Lung (tissue), 17 donors: ENCODE measurements at places on chromosomes 16 and 17.

DNA sequence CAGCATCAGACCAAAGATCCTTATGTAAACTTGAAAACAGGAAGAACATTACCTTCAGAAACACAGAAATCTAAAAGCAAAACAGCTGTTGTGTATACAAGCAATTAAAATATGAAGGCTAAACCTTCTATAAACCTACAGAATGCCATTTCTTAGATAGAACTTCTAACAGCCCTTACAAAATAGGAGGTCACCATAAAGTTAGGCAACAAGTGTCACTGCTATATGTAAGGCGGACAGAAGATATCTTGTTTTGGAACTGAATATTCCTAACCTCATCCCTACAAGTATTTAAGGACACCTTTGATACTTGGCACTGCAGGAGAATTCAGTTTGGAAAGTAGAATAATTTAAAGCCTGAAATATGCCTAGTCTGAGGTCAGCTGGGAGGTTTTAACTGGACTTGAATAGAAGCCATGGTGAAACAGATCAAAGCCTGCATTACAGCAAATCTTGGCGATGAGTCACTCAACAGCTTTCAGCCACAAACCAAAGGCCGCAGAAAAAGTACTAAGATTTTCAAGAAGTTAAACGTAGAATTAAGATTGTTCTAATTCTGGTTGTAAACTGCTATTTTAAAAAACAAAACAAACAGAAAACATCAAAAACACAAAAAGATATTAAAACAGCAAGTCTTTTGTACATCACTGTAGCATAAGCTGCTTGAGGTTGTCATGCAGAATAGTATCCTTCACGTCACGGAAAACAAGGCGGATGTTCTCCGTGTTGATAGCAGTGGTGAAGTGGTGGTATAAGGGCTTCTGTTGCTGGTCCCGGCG lies 42.7 kb downstream of the GNA13 start:
- H3K27me3 ChIP-seq: no peaks in the 10 kb centered on the region
- peaks cover 13% of the 10 kb centered on the region for H3K36me3 ChIP-seq
- H3K4me3 ChIP-seq: no peak overlapping the region
- DNase-seq: peak; percentile 61

DNA sequence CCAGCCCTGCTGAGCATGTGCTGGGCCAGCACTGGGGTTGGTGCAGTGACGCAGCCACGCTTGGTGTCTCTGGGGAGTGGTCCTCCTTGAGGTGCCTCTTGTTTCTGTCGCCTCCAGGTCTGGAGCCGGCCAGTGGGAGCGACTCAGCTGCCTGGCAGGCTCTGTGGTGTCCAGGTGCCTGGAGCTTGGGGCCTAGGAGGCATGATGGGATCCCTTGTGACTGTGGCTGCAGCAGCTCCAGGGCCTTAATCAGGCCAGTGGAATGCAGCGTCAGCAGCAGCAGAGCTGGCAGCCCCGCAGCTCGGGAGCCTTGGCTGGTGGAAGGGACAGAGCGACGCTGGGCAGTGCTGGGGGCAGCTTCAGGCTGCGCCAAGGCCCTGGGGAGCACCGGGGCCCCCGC lies 74.7 kb upstream of the CIBAR2 start:
- no peaks in the 10 kb centered on the region for H3K4me1 ChIP-seq
- DNase-seq: peak; percentile 66
- peak overlapping the region; percentile 55 for H3K27ac ChIP-seq
- H3K36me3 ChIP-seq: peaks cover 4% of the 10 kb centered on the region
- H3K4me3 ChIP-seq: no peak overlapping the region
- H3K27me3 ChIP-seq: no peaks in the 10 kb centered on the region

DNA sequence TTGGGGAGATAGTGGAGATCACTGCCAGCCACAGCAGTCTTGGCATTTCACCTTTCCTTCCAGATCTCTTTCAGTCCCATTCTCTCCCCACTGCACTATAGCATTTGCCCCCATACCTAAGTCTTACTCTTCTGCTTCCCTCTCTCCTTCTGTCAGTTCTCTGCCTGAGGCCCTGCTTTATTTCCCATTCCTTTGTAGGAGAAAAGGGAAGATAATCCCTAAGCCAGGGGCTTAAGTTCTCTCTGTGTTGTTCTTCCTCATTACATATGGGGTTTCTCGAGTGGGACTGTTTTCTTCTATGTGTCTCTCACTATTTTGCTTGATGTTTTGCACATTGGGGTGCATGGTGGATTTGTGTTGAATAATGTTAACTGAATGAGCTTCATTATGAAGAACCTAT lies 6.4 kb downstream of the KDM6B start:
- no peaks in the 10 kb centered on the region for H3K27me3 ChIP-seq
- no peak overlapping the region for H3K27ac ChIP-seq
- no peak overlapping the region for H3K4me3 ChIP-seq
- H3K4me1 ChIP-seq: peaks cover 7% of the 10 kb centered on the region
- DNase-seq: no peak
- peaks cover 8% of the 10 kb centered on the region for H3K36me3 ChIP-seq

- no peaks in the 10 kb centered on the region for H3K36me3 ChIP-seq
- H3K27ac ChIP-seq: no peak overlapping the region
- H3K4me1 ChIP-seq: no peaks in the 10 kb centered on the region
- H3K27me3 ChIP-seq: peaks cover 47% of the 10 kb centered on the region
Measured at GRCh38 chr17:56675876-56676660, 82.6 kb downstream of the NOG start.

- H3K4me3 ChIP-seq: no peak overlapping the region
- DNase-seq: peak; percentile 20
- peak overlapping the region; percentile 60 for H3K27ac ChIP-seq
- H3K36me3 ChIP-seq: no peaks in the 10 kb centered on the region
- peaks cover 23% of the 10 kb centered on the region for H3K27me3 ChIP-seq
- H3K4me1 ChIP-seq: no peaks in the 10 kb centered on the region
Measured at GRCh38 chr16:88681709-88682451, 4.4 kb downstream of the SNAI3 start.

GRCh38 chr16:22369221-22369811 lies 5.1 kb downstream of the CDR2 start:
- peak overlapping the region; percentile 63 for H3K27ac ChIP-seq
- no peak overlapping the region for H3K4me3 ChIP-seq
- H3K27me3 ChIP-seq: no peaks in the 10 kb centered on the region

DNA sequence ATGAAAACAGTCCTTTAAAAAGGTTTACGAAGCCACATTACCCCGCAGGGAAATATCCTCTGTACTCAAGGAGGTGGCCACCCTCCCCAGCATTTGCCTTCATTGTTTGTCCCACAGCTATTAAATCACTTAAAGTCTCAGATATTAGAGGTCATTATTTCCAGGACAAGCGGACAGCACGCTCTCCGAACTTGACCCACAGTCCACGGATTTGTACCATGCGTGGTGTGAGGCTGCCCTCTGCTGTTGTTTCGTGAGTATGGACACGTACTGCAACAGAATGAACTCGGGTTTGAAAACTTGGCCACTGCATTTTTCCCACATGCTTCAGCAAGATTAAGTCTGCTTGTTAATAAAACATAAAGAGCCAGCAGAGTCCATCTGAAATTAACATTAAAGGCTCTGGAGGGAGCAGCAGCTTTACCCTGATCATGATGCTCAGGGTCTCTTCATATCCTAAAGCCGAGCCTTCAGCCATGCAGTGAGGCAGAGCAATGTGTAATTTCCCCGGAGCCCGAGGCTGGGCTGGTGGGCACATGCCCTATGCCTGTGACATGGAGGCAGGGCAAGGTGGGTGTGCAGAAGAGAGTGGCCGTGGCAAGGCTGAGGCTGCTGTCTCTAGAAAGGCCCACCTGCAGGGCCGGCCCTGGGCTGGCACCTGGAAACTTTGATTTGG lies 19.7 kb downstream of the MEAK7 start:
- no peak overlapping the region for H3K4me3 ChIP-seq
- H3K4me1 ChIP-seq: no peaks in the 10 kb centered on the region
- H3K27me3 ChIP-seq: no peaks in the 10 kb centered on the region
- H3K27ac ChIP-seq: no peak overlapping the region
- peak; percentile 74 for DNase-seq
- H3K36me3 ChIP-seq: peaks cover 16% of the 10 kb centered on the region

DNA sequence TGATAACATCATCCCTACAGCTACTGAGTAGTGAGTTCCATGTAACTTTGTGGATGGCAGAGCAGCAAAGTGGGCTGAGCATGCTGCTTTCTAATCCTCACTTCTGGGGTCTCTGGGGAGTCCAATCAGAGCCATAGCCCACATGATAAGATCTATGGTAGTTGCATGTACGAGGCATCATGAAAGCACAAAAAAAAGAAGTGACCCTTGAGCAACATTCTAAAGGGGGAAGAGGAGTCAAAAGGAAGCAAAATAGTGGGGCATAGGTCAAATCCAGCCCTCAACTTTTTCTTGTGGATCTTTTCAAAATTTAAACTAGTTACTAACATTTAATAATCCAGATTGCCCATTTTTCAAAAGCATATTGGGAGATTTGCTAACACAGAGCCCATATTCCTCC lies 208.5 kb upstream of the TOX3 start:
- no peak overlapping the region for H3K27ac ChIP-seq
- no peak for DNase-seq
- H3K4me3 ChIP-seq: no peak overlapping the region
- peaks cover 4% of the 10 kb centered on the region for H3K27me3 ChIP-seq
- no peaks in the 10 kb centered on the region for H3K36me3 ChIP-seq

DNA sequence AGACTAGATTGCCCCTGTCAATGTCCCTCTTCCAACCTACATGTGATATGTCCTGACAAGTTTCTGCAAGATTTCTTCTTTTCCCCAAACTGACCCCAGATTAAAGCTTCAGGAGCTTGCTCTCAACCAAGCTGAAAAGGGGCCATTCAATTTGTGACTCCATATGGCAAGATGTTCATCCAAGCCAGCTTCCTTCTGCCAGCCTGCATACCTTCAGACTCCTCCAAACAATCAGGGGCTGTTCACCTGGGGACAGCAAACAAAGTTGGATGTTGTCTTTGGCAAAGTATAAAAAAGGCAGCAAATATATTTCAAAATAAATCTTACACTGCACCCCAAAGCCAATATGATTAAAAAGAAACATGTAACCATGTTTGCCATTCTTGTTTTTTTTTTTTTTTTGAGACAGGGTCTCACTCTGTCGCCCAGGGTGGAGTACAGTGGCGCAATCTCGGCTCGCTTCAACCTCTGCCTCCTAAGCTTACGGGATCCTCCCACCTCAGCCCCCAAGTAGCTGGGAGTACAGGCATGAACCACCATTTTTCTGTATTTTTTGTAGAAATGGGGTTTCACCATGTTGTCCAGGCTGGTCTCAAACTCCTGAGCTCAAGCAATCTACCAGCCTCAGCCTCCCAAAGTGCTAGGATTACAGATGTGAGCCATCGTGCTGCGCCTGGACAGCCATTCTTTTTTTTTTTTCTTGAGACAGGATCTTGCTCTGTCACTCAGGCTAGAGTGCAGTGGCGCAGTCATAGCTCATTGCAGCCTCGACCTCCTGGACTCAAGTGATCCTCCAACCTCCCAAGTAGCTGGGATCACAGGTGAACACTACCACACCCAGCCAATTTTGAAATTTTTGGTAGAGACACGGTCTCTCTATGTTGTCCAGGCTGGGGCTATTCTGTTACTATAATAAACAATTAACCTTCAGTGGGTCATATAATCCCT lies 50.0 kb upstream of the AKAP1 start:
- DNase-seq: no peak
- no peaks in the 10 kb centered on the region for H3K36me3 ChIP-seq
- H3K4me3 ChIP-seq: no peak overlapping the region
- no peaks in the 10 kb centered on the region for H3K27me3 ChIP-seq
- no peaks in the 10 kb centered on the region for H3K4me1 ChIP-seq
- no peak overlapping the region for H3K27ac ChIP-seq

- DNase-seq: no peak
- H3K27ac ChIP-seq: no peak overlapping the region
- no peaks in the 10 kb centered on the region for H3K27me3 ChIP-seq
- H3K4me3 ChIP-seq: no peak overlapping the region
- H3K4me1 ChIP-seq: no peaks in the 10 kb centered on the region
Measured at GRCh38 chr17:14840616-14841231, 424.4 kb downstream of the PMP22 start.

DNA sequence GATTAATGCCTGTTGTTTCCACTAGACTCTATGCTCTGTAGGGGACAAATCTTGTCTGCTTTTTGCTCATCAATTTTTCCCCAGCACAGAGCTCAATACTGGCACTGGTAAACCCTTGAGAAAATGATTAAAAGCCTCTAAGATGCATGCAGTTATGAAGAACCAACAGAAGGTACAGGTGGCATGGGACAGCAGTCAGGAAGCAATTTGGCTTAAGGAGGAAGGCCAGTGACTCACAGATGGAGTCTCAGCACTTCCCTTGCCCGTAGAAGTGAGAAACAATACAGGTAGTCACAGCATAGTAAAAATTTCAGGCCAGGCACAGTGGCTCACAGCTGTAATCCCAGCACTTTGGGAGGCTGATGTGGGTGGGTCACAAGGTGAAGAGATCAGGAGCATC lies 504.7 kb upstream of the RBFOX1 start:
- H3K27ac ChIP-seq: no peak overlapping the region
- no peak overlapping the region for H3K4me3 ChIP-seq
- H3K27me3 ChIP-seq: no peaks in the 10 kb centered on the region
- no peaks in the 10 kb centered on the region for H3K36me3 ChIP-seq
- no peak for DNase-seq

DNA sequence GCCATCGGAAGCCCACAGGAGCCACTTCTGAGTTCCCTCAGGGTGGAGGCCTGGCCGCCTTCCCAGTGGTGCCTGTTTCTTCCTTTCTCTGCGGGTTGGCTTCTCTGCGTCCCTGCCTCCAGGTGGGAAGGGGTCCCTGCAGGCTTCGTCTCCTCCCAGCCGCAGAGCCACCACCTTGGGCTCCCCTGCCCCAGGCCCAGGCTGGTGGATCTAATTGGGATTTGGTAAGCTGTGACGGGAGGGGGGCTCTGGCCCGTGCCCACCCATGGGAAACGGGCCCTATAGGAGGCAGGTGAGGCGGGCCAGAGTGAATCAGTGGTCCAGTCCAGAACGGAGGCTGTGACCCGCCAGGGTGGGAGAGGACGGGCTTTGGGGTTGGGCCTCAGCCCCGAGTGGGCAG lies 32.1 kb downstream of the JPH3 start:
- H3K4me1 ChIP-seq: no peaks in the 10 kb centered on the region
- no peak for DNase-seq
- no peak overlapping the region for H3K27ac ChIP-seq
- H3K36me3 ChIP-seq: no peaks in the 10 kb centered on the region
- H3K27me3 ChIP-seq: peaks cover 2% of the 10 kb centered on the region

GRCh38 chr17:43983515-43984411 lies 20.7 kb upstream of the NAGS start:
- H3K27me3 ChIP-seq: no peaks in the 10 kb centered on the region
- DNase-seq: peak; percentile 76
- H3K36me3 ChIP-seq: no peaks in the 10 kb centered on the region
- no peak overlapping the region for H3K27ac ChIP-seq

GRCh38 chr16:84000989-84001642 lies 33.1 kb downstream of the NECAB2 start:
- H3K4me1 ChIP-seq: peaks cover 2% of the 10 kb centered on the region
- DNase-seq: no peak
- no peak overlapping the region for H3K27ac ChIP-seq
- H3K27me3 ChIP-seq: no peaks in the 10 kb centered on the region
- no peaks in the 10 kb centered on the region for H3K36me3 ChIP-seq
- H3K4me3 ChIP-seq: no peak overlapping the region

DNA sequence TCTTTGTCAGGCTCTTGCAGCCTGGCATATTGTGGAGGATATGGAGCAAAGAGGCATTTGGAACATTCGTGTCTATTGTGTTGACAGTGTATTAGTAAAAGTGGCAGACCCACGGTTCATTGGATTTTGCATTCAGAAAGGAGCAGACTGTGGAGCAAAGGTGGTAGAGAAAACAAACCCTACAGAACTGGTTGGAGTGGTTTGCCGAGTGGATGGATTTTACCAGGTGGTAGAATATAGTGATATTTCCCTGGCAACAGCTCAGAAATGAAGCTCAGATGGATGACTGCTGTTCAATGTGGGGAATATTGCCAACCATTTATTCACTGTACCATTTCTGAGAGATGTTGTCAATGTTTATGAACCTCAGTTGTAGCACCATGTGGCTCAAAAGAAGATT lies 44.5 kb downstream of the EFCAB13 start:
- peak; percentile 3 for DNase-seq
- no peak overlapping the region for H3K27ac ChIP-seq
- H3K36me3 ChIP-seq: no peaks in the 10 kb centered on the region
- no peaks in the 10 kb centered on the region for H3K4me1 ChIP-seq
